ENCODE measurements at places on chromosomes 2 and 18.
A peak's percentile ranks its signal among the peaks of the same experiment; 100 is the strongest.

- no peak for DNase-seq
Measured at GRCh38 chr18:38993342-38993741, 1427.7 kb upstream of the CELF4 start.

GRCh38 chr2:65075605-65076344 is 19.6 kb downstream of the CEP68 start:
- no peak for DNase-seq

- DNase-seq: no peak
Measured at GRCh38 chr2:120488531-120488930, 142.6 kb downstream of the INHBB start.

- no peak for DNase-seq
Measured at GRCh38 chr2:98692090-98693054, 38.6 kb downstream of the MGAT4A start.

GRCh38 chr2:201452922-201453643 is 1.5 kb downstream of the STRADB start:
- no peak for DNase-seq

GRCh38 chr2:58875436-58875835 is 634.3 kb upstream of the FANCL start:
- no peak for DNase-seq

DNA sequence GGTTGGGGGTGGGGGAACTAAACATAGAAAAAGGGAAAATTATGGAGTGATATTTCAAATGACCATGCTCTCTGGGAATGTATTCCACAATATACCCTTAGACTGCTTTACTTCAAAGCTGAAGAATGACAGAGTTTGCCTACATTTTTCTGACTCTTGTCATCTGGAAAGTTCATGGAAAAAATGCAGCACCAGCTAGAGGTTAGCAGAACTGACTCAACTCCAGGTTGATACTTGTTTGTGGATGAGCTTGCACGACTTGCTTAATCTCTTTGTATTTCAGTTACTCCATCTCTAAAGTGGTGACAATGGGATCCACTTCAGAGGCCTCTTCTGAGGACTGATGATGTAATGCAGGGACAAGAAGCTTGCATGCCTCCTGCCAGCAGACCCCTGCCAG is 824.0 kb upstream of the ID2 start:
- no peak for DNase-seq

- DNase-seq: no peak
Measured at GRCh38 chr2:109629867-109630266, 15.7 kb downstream of the SOWAHC start.

DNA sequence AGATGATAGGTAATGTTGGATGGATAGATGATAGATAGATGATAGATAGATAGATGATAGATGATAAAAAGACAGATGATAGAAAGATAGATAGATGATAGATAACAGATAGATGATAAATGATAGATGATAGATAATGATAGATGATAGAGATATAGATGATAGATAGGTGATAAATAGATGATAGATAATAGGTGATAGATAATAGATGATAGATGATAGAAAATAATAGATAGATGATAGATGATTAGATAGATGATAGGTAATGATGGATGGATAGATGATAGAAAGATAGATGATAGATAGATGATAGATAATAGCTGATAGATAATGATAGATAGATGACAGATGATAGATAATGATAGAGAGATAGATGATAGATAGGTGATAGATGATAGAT is 31.0 kb upstream of the SNTG2 start:
- DNase-seq: no peak

DNA sequence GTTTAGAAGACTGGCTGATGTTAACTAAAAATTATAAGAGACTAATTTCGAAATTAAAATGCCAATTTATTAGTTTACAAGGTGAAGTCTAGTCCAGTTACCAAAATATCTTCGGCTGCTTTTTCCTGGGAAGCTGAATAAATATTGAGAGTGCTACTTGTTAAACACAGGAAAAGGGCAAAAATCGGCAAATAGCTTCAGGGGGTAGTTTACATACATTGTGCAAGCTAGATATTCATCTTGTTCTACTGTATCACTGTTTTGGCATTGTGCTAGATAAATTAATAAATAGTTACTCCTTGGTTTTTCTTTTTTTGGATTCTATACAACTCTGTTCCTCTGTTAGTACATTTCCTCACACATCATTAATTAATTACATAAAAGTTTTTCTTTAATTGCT is 29.3 kb downstream of the NHEJ1 start:
- DNase-seq: no peak

- DNase-seq: no peak
Measured at GRCh38 chr2:10909050-10909995, 2.4 kb upstream of the KCNF1 start.

DNA sequence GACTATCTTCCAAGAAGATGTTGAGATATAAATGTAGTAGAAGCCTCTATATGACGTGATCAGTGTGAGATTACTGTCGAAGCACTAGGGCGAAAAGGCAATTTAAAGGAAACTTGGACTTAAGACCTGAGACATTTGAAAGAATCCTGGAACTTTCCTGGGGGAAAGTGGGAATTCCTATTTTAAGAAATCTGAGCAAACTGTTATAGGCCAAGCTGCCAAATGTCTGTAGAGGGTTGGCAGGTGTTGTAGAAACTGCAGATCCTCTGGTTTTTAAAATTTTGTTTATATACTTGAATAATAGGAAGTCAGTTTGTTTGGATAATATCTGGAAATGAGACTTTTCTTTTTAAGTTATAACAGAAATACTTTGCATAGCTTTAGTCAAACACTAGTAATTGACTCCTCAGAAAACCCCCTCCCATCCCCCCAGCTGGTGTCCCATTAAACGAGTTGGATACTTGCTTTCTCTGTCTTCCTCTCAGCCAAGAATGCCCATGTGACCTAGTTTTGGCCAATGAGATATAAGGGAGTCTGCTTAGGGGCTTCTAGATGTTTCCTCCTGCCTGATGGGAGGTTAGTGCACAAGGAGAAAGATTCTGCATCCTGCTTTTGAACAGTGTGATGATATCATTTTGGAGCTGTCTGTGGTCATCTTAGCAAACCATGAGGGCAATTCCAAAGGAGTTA is 61.2 kb downstream of the MOGAT1 start:
- DNase-seq: no peak

DNA sequence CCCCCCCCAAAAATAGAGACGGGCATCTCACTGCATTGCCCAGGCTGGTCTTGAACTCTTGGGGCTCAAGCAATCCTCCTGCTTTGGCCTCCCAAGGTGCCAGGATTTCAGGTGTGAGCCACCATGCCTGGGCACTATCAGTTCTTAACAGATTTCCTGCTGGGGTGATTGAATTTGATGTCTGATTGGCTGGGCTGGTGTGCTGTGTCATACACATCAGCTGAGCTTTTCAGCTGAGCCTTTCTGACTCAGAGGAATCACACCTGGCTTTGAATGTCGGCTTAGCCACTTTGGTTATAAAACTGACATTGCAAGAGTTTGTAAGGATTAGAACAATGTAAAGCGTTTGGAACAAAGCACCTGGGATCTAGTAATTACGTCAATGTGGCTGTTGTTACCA is 18.9 kb downstream of the NCAPH start:
- DNase-seq: no peak

- DNase-seq: no peak
Measured at GRCh38 chr2:61770298-61770697, 83.6 kb downstream of the FAM161A start.

DNA sequence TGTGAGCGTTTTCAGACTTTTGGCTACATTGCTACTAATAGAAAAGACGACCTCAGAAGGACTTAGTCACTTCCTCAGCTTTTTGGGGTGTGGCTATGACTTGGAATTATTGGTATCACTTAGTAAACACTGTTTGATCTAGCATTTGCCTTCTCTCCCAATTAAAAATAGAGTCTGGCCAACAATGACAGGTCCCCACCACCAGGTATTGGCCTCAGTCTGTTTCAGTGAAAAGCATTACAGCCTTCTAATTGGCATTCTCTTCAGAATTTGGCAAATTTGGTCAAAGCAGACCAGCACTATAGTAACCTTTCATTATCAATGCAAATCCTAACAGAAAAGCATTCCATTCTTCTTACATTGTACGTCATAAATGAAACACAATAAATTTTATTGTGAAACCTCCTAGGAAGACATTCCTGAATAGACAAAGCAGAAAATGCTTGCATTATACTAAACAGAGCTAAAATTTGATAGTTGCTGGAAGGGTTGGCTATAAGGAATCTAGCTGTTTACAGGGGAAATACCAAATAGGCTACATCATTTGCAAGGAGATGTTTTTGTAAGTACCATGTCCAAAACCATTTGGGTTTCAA is 613.9 kb downstream of the IRS1 start:
- DNase-seq: no peak

- no peak for DNase-seq
Measured at GRCh38 chr2:85529809-85530208, 9.2 kb upstream of the MAT2A start.

GRCh38 chr2:23561088-23561487 is 176.1 kb downstream of the KLHL29 start:
- no peak for DNase-seq

DNA sequence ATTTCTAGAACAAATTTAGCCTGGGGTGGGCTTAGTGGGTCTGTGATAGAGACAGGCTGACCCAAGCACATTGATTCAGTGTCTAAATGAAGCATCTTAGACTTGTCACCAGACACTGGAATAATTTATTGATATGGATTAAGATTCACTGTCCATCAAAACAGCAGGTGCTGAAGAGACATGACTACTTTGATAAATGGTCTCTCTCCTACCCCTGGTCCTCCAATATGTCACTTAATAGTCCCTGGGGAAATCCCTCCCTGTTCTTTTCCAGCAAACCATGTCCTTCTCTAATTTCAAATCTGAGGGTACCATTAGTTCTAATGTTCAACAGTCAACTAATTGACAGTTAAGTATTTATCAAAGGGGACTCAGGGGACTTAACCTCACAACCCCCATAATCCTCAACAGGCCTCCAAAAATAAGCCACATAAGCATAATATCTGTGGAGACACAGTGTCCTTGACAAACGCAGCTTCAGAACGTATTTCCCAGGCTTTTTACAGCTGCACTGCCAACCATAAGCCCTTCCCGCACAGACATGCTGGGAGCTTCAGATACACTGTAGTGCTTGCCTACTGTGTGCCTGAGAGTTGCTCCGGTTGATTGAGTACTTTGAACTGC is 391.0 kb downstream of the THSD7B start:
- no peak for DNase-seq

DNA sequence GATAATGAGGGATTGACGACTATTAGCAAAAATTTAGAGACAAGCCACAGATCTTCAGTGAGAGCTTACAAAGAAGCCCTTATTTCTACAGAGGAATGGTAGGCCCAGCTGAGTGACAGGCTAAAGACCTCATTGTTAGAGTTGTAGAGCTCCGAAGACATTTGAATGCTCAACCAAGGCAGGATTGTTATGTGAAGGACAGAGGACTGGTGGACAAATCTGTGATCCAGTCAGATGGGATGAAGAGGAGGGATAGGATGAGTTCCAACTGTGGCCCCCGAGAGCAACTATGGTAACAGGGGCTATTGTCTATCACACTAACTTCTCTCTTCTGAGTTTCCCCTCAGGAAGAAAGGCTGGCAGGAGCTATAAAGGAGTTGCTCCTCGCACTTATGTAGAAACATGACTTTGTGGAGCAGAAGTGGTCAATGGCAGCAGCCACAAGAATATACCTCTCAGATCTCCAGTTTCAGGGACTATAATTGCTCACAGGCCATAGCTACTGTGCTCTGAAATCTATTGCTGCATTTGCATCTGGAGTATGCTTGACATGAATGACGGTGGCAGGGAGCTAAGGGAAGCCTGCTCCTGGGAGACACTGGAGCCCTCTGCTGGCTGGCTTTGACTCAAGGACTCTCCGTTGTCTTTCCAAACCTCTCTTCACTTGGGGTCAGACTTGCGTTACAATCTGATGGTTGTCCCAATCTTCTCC is 50.3 kb upstream of the GREB1L start:
- peak; percentile 31 for DNase-seq

DNA sequence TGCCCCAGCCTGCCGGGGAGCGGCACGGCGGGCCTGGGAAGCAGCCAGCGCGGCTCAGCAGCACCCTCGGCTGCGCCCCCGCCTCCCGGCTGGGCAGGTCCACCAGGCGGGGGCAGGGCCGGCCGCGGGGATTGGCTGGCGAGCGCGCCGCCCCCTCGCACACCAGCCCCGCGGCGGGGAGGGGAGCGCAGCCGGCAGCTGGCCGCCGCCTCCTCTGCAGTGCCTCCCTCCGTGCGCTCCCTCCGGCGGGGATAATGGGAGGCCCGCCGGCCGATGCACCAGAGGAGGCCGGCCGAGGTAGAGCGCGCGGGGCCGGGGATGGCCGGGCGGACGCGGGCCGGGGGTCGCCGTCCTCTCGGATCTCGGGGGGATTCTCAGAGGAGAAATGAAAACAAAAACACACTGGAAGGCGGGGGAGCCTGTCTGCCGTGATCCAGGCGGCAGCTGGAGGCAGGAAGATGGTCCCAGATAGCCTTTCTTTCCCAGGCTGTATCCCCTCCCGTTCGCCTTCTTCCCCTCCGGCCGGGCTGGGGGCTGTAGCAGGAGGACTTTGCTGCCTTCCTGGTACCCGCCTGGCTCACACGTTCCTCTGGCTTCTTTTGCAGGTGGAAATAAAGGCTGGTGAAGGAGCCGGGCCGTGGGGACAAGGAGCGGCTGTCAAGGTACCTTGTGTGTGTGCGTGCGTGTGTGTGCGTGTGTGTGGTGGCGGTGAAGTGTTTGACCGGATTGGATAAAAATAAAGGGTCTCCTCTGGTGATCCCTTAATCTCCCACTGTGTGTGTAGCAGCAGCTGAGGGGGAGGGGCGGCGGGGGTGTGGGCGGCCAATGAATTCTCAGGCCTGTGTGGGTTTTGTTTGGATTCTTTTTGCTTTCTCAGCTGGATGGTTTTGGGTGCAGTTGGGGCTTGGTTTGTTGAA is 18.1 kb downstream of the TET3 start:
- DNase-seq: no peak

DNA sequence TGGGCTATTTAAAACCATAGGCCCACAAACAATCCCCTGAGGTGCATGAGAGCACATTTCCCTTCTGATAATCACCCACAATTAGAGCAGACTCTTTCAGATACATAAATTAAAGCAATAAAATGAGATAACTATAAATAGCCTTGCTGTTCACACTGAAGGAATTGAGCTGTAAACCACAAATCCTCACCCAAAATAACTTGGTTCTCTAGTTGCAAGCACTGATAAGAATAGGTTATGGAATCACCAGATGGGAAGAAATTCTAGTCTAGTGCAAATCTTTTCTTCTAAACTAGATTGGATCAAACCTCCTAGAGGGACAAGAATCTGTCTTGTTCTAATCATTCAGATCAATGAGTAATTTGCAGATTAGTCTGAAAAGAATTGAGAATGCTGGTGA is 64.6 kb downstream of the NAB1 start:
- DNase-seq: no peak

DNA sequence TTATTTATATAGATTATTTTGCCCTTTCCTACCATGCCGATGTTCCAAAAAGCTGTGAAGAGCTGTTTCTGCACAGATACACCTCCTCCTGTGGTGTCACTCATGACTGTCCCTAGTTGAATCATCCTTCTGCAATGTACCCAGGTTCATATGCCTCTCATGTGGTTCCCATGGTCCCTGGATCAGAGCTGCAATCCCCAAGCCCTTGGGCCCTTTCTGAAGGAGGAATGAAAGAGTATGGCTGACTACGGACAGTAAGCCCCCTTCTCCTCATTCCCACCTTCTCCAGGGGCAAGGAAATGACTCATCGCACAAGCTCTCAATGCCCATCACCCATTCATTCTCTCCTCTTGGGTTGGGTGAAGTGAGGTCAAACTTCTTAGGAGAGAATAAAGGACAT is 63.9 kb upstream of the ACVR1 start:
- DNase-seq: no peak

GRCh38 chr2:79179036-79179435 is 19.5 kb upstream of the REG3A start:
- no peak for DNase-seq

Data from HL-60 (cell line).